ENCODE measurements at places on chromosomes 3 and 15.

DNA sequence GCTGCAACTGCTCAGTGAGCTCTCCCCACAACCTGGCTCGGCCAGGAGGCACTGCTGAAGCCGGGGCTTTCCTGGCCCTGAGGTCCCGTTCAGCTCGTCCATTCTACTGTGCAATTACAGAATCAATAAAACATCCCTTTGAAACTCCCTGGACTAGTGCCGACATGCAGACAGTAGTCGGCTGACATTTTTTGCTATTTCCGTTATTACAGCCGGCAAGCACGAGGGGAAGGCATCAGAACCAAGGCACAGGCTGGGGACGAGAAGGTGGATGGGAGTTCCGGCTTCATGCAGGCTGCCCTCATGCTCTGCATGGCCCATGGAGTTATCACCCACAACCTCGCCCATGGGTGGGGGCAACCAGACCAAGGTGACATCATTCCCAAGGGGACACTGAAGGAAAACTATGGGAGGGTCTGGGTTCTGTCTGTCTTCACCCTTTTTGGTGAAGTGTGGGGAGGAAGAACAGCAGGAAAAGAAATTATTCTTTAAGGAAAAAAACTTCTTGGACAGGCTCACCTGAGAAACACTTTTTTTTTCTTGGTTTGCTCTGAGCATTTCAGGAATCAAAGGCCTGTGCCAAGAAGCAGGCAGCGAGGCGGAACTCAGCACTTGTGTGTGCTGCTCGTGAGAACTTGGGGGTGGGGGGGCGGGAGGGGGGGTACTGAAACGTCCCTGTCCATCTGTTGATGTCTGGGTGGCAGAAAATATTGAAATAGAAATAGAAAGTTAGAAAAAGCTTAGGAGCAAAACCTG lies 154.5 kb downstream of the FOXP1 start:
- no peak for DNase-seq

DNA sequence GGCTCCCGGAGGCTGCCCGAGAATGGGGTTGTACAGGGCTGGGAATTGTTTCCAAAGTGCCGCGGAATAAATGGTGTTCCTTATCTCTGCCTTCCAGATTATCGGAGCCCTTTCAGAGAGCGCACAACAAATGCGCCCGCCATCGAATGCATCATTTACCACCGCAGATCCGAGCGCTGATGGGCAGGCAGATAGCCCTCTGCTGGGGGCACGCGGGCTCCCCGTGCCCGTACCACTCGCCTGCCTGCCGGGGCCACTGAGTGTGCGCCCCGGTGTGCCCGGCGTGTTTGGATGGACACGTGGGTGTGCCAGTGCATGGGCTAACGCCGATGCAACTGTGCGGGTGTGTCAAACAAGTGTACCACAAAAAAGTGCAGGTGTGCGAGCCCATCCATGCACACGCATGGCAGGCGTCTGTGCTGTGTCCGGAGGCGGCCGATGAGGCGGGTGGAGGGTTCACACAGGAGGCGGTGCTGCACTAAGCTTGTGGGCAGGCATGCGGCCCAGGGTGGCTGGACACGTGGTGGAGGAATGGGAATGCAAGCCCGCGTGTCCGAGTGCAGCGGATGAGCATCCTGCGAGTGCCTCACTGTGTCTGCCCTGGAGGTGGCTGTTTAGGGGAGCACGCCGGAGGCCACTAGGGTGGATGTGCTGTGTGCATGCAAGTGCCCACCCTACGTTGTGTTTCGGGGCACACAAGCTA lies 3.8 kb upstream of the GATA2 start:
- no peak for DNase-seq

DNA sequence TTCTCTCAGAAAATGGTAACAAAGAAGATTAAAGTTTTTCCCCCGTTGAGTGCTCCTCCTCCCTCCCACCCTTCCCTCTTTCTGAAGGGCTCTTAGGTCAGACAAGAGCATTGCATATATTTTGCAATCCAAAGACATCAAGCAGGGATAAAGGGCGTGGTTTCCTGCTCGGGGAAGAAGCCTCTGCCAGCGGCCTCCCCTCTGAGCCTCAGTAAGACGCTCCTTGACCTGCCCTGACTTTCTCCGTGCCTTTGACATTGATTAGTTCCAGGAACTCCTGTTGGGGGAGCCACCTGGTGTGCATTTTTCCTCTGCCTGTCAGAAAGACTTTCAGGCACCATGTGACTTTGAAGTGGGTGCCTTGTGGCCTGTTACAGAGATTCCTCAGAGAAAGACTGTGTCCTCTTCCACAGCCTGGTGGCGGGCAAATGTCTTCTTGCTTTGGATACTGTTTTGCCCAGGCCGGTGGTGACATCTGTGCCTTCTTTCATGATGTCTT lies 87.2 kb upstream of the TBL1XR1 start:
- peak; percentile 40 for DNase-seq

DNA sequence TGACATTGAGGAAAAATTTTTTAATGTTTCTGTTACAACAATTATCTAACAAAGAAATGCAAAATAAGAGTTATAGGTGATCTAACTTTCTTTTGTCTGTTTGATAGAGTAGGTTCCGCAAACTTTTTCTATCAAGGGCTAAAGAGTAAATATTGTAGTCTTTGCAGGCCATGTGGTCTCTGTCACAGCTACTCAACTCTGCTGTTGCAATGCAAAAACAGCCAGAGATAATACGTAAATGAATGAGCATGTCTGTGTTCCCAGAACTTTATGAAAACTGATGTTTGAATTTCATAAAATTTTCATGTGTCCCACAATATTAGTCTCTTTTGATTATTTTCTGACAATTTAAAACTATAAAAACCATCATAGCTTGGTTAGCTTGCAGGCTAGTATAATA lies 73.3 kb downstream of the SLC24A1 start:
- DNase-seq: no peak

GRCh38 chr15:50113992-50114780 lies 4.8 kb downstream of the ATP8B4 start:
- no peak for DNase-seq

DNA sequence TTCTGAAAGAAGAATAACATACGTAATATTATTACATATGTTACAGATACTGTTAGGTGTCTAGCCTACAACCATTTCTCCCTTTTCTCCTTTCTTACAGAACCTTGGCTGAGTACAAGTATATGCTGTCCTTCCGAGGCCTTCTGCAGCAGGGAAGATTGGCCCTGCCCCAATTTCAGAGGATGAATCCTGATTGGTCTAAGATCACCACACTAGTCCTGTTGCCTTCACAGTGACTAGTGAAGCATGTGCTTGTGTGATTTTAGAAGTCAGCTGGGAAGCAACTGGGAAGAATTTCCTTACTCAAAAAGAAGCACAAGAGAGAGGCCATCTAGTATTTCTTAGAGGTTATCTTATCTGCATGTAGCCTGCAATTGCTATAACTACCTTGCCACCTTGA lies 30.6 kb upstream of the MECOM start:
- no peak for DNase-seq

GRCh38 chr15:79943820-79944219 lies 27.2 kb downstream of the BCL2A1 start:
- DNase-seq: no peak

DNA sequence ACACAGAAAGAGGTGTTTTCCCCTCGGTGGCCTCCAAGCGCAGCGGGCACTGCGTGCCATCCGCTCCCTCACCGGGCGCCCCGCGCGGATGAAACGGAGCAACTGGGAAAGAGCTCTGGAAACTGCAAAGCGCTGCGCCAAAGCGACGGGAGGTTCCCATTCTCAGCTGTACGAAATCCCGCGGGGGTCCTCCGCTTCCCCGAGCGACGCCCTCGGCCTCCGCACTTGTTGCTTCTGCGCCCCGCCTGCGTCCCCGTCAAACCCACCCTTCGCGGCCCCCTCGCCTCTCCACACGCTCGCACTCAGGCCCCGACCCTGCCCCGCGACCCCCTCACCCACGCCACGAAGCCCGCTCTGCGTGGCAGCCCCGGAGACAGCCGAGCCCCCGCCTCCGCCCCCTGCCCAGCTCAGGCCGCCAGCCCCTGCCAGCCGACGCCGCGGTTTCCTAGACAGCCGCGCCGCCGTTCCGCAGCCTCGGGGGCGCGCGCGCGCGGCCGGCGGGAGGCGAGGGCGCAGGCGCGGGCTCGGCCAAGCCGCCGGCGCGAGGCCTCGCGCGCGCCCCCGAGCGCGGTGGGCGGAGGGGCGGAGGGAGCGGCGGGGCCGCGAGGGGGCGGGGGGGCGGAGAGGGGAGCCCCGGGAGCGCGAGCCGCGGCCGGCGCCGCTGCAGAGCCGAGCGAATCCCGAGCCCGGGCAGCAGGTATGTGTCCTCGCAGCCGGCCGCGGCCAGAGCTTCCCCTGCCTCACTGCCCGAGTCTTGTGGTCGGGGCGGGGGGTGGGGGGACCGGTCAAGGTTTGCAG lies at the start of gene TMEM266:
TSS of gene TMEM266 (plus strand) at position 666 of the 798 bp plus-strand sequence. CDS start 74,279 bp downstream, outside the sequence.
- DNase-seq: peak; percentile 4

DNA sequence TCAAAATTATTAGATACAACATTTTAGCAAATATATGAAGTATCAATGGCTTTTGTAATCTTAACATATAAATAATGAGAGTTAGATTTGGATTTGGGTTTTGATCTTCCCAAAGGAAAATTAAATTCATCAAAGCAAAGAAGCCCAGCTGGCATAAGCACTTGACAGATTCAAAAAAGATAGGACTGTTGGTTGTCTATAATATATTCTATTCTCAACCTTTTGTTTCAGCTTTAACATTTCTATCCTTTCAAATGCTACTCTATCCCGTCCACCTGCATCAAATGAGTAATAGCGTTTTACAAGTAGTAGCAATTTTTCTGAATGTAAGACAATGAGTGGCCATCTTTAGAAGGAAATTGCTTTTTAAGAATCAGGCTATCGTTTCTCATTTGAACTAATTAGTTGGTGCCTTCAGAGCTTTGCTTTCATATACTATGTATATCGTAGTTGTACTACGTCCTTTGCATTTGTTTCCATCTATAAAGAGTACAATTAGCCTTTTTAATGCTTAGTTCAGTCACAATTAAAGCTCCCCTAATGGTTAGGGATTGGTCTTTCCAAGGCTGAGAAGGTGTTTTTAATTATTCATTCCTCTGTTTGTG lies 278.0 kb downstream of the UBE2E2 start:
- no peak for DNase-seq

DNA sequence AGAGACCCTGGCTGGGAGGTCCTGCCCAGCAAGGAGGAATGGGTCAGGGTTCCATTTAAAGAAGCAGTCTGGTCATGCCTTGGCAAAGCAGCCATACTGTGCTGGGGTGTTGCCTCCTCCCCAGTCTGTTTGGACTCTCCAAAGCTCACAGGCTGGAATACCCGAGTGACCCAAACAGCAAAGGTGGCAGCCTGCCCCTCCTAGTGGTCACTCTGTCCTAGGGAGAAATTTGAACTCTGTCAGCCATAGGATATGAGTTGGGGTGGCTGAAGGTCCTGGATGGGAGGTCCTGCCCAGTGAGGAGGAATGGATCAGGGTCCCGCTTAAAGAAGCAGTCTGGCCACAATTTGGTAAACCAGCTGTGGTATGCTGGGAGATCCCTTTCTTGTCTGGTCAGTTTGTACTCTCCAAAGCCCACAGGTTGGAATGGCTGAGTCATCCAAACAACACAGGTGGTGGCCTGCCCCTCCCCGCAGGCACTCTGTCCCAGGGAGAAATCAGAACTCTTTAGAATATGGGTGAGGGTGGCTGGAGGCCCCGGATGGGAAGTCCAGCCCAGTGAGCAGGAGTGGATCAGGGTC lies 45.0 kb downstream of the CCR1 start:
- DNase-seq: no peak

DNA sequence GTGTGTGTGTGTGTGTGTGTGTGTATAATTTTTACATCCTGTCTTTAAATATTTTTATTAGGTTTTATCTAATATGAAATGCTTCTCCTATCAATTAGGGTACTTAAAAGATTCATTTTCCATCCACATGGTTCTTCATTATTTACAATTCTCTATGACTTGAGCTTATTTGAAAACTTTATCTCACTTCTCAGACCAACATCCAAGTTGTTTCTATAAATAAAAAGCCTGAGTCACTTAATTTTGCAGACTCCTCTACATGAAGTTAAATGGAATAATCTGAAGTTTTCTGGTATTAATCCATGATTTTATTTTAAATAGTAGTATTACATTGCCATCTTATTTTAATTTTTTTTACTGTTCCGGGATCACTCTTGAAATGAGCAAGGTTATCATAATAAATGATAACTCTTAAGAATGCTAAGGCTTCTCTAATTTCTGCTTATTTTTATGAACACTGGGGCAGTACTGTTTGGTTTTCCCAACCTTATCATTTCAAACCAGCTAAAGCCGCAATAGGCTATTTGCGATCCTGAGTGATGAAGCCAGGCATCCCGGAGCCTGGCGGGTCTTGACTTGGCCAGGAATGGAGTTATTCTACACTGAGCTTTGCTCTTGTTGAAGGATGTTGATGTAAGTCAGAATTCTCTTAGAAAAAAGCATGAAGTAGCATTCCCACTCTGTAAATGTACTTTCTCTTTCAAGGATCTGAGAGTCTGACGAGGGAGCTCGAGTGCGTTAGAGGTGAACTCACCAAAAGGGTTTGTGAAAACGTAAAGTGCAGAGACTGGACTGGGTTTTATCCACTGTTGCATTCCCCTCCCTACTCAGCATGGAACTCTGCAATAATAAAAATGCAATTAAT lies 220.2 kb upstream of the LRTM1 start:
- DNase-seq: no peak

DNA sequence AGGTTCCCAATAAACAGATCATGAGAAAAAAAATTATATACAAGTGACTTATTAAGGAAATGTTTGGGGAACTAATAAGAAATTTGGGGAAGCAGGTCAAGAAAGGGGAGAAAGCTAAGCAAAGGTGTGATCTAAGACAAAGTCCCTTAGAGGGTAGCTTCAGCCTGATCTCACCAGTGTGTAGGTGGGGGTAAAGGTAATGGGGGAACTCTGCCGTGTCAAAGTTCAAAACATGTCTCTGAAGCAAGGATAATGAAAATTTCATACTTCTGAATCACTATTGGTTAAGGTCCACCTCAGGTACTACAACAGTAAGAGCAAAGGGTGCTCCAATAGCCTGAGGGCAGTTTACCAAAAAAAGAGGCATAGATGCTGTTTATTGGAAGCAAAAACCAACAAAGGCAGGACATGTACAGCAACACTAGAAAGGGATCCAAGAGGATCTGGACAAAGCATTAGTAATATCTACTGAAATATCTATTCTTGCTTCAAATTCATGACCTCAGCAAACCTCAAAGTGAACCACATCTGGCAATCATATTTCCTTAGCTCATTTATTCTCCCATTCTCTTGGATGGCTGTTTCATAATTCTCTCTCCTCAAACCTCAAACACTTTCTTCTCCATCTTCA lies 6.9 kb downstream of the ACAD11 start:
- DNase-seq: no peak

Measured in stimulated activated CD4-positive, alpha-beta T cell treated with anti-CD3 and anti-CD28 coated beads, Interleukin-1b, Interleukin-23, amount 100 ng/mL, for 48 hours (primary cell).